ENCODE measurements at places on chromosomes 5 and 9.

- peak; percentile 77 for DNase-seq
Measured at GRCh38 chr9:84668196-84669012, 1.1 kb upstream of the NTRK2 start.

GRCh38 chr9:135718616-135719015 is 16.6 kb downstream of the KCNT1 start:
- DNase-seq: no peak

- DNase-seq: no peak
Measured at GRCh38 chr5:109016300-109016699, 268.6 kb downstream of the FER start.

DNA sequence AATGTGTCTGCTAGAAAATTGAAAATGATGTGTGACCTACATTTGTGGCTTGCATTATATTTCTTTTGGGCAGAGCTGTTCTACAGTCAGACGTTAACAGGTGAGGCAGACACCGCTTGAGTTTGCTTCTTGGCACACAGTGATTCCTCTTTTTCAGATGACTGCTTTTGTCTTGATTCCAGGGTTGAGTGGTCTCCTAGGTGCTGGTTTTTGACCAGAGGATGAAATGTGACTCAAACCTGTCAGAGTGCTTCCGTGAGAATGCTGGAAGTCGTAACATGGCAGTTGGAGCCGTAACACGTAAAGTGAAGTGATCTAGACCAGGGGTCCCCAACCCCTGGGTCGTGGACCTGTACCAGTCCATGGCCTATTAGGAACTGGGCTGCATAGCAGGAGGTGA is 28.3 kb upstream of the NDFIP1 start:
- DNase-seq: no peak

- no peak for DNase-seq
Measured at GRCh38 chr9:133353548-133353947, 2.7 kb downstream of the SURF1 start.

DNA sequence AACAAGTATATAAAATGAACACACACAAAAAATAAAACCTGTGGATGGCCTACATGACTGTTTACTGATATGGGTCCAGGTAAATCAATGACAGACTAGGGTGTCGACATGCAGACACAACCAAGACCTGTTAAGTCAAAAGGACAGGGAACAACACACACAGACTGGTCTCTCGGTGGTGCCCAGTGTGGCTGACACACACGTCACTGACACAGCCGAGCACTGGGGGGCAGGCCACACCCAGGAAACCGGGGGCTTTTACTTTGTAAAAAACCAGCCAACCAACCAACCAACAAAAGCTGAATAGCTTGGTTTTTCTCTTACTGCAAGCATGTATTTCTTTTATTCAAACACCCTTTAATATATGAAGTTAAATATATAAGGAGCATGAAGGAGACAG is 5.0 kb downstream of the FAM163B start:
- no peak for DNase-seq

- no peak for DNase-seq
Measured at GRCh38 chr9:120331913-120332312, 248.1 kb downstream of the CDK5RAP2 start.

DNA sequence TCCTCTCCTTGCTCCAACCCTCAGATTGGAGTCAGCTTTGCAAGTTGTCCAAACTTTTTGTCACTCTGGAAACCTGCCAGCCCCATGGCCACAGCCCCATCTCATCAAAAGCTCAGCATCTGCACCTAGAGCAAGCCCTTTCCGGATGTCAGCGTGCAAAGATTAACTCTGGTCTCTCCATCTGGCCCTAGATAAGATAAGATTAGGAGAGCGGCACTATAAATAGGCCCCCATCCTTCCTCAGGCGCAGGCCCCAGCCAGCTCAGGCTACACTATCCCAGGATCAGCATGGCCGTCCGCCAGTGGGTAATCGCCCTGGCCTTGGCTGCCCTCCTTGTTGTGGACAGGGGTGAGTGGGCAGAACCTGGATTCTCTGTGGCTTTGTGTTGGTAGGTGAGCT is at the start of gene SPINK4:
TSS of gene SPINK4 (plus strand) at position 247 of the 400 bp plus-strand sequence. CDS start at position 289, 42 bp downstream.
- no peak for DNase-seq

DNA sequence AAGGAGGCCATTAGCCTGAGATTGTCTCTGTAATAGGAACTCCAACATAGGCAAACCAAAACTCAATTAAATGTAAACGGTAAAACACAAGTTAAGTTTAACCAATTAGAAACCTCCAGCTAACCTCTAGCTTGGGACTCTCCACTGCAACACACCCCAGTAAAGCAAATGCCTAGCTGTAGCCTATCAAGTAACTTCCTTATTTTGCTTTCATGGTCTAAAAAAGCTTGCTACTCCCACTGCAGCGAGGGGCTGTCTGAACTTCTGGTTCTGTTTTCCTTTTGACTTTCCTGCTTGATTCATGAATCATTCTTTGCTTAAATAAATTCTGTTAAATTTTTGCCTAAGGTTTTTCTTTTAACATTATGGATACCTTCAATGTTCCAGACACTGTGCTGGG is 24.4 kb upstream of the C5orf46 start:
- no peak for DNase-seq
